ENCODE measurements at places on chromosomes 2 and 18.

- no peak for DNase-seq
Observed at GRCh38 chr2:85106489-85107180, 26.6 kb upstream of the TCF7L1 start.

GRCh38 chr2:28972778-28973335 is 8.2 kb upstream of the TOGARAM2 start:
- DNase-seq: no peak

GRCh38 chr2:208820014-208820688 is 413.6 kb downstream of the PTH2R start:
- DNase-seq: no peak

DNA sequence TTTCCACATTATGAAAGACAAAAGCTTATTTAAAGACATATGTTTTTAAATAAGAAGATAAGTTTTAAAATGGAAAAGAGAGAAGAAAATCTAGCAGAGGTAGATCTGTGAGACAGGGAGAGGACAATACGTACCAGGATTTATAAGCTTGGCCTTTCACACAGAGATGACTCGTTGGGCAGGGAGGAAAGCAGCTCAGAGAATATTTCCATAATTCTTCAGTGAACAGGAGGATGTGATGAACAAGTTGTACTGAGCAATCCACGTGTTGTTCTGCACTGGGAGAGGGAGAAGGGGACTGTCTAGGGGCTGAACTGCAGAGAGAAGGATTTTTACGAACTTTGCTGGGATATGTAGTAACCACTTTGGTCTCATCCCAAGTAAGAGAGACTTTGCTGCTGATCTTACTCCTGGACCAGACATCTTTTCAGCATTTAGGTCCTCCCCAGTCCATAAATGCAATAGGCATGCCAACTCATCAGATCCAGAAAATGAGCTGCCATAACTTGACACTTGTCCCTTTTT is 162.5 kb upstream of the SETBP1 start:
- no peak for DNase-seq

DNA sequence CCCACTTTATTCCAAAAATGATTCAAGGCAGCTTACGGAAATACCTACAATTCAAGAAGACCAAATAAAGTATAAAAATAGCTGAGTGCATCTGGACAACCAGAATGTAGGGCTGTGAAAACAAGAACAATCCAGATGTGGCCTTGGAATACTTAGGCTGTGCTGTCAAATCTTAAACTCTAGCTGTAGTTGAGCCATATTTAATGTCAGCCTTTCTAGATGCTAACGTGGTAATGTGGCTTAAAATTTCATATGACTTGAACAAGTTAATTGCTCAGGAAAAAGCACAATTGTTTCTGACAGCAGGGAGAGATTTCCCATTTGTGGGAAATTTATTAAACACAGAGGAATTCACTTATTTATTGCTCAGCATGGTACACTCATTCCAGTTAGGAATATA is 14.6 kb upstream of the NAPG start:
- no peak for DNase-seq

- DNase-seq: no peak
Observed at GRCh38 chr18:27931535-27931934, 245.4 kb downstream of the CDH2 start.

GRCh38 chr18:36381075-36381474 is 83.6 kb downstream of the FHOD3 start:
- DNase-seq: no peak

DNA sequence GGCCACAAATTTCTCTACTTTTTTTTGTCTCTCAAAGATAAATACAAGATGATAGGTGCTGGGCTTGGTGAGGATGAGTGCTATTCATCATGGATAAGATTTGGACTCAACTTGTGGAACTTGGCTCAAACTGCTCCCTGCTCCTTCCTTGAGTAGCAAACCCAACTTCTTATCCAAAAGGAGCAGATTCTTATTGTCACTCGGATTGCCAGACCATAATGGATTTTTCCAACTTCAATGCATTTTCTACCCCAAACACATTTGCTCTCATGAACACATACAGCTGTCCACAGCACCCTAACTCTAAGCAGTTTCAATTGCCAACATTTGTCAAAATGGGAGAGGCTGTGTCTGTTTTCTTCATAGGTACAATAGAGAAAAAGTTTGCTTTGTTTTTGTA is 99.5 kb upstream of the APCDD1 start:
- no peak for DNase-seq

GRCh38 chr18:22470248-22471235 is 52.8 kb upstream of the CTAGE1 start:
- DNase-seq: no peak

GRCh38 chr18:77679869-77680268 is 430.2 kb downstream of the GALR1 start:
- DNase-seq: no peak

- no peak for DNase-seq
Observed at GRCh38 chr2:85276571-85277118, 51.1 kb downstream of the TGOLN2 start.

DNA sequence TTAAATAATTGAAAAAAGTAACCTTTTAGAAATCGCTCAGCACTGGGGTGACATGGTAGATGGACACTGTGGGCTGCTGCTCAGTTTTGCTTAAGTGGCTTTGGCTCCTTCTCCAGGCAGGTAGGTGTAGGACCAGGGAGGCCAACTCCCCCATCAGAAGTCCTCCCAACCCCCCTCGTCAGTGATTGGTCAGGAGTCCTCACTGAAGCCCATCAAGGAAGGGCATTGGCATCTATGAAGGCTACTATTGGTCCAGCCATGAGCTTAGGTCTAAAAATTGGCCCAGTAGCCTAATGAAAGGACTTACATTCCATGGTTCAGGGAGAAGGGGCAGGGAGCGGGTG is 34.7 kb downstream of the ST3GAL5 start:
- DNase-seq: no peak

- no peak for DNase-seq
Observed at GRCh38 chr2:25618676-25619075, 54.7 kb downstream of the DTNB start.

DNA sequence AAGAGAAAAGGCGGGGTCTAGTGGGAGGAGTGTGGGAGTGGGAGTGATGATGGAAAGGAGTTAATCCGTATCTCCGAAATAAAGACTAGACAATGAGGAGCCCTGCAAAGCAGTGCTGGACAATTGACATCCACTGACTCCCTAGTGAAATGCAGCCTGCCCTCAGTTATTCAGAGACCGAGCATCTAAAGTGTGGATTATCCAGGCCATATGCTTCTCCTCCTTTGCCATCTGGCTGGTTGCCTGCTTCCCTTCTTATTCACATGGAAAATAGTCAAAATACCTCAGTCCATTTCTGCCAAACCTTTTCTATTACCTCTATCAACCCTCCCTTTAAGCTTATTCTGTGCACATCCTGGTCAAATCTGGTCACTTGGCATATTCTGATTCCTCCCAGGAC is 288.8 kb upstream of the SIX3 start:
- no peak for DNase-seq

- no peak for DNase-seq
Observed at GRCh38 chr18:62832282-62832681, 116.9 kb downstream of the PHLPP1 start.

- DNase-seq: no peak
Observed at GRCh38 chr18:45637546-45638327, 22.5 kb downstream of the SLC14A2 start.

DNA sequence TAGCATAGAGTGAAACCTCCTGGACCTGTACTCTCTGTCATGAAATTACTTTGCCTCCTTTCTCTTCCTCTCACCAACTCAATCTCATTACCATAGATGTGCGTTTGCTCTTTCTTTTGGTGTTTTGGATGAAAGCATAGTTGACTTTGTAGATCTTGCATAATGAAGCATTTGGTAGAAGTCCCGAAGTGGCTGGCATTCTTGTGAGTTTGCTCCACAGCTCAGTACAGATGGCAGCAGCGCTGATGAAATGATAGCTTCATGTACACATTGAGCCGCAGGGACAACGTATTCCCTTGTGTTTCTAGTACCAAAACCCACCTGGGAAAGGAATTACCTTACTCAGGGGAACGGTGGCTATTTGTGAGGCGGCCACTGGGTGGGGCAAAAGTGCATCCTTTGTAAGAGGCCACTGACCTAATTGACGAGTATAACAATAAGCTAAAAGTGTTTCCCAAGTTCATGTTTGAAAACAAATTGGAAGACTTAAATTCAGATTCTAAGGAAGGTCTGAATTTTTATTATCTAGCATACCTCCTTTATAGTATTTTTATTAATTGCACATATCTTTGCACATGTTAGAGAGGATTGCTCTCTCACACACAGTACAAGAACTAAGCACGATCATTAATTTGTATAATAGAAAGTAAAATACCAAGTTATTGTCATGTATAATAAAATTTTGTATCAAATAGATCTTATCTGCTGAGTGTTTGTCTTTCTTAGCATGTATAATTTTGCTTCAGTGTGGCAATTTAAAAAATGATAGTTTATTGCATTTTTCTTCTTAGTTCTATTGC is 25.4 kb upstream of the CDH7 start:
- peak; percentile 23 for DNase-seq

- no peak for DNase-seq
Observed at GRCh38 chr2:127597984-127598380, 48.0 kb upstream of the GPR17 start.

DNA sequence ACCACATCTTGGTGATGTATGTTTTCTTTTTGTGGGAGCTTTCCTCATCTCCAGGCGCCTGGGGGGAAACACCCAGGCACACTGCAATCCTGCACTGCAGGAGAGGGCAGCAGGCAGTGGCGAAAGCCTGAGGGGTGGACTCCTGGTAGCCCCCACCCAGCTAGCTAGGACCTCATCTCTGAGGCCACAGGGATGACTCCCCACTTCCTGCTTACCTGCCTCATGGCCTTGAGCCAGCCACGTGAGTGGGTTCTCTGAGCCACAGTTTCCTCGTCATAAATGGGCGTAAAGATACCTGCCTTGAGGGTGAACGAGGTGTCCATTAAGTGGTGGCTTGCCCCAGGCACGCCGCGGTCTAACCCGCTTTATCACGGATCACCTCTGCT is 19.1 kb downstream of the TRAF3IP1 start:
- DNase-seq: no peak

DNA sequence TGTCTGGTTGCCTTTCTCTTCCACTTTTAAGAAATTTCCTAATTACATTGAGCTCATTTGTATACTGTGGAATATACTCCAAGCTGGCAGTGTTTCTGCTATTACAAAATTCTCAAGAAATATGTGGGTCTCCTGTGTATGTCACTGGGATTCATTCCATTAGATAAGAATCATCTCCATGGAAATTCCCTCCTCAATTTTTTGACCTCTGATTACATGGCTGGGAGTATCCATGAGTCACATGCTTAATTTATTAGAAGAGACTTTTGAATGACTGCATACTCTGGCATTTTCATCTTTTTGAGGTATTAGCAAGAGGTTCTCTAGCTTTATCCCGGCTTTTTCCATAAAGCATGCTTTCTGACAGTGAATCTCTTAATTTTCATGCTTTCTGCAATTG is 665.5 kb upstream of the CNTNAP5 start:
- DNase-seq: no peak

DNA sequence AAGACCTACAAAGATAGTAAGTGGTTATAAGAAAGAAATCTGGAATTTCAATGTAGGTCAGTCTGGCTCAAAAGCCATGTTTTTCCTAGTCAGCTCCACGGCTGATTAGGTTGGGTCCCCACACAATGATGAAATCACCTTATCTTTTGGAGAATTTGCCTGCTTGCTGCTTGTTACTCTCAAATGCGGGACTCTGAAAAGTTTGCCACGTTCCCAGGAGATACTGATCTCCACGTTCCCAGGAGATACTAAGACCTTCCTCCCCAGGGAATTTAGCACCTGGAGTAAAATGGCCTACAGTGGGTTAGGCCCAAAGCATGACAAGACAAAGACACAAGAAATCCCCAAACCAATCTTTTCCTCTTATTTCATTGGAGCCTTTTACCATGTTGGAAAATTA is 449.6 kb downstream of the TNS1 start:
- DNase-seq: no peak

DNA sequence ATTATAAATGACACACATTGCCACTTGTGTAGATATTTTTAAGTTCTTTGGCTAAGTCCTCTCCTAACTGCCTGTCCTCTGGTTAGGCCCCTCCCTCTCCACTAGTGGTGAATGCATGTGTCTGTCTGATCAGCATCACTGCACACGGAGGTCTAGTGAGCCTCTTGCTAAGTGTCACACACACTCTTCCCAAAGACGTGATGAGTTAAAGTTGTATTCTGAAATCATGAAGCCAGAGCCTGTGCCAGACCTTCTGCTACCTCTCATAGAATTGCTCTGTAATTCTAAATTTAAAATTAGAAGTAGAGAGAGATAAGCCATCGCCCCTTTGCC is 41.3 kb downstream of the RALB start:
- peak; percentile 71 for DNase-seq

- DNase-seq: no peak
Observed at GRCh38 chr2:235749121-235749770, 255.4 kb downstream of the AGAP1 start.

DNA sequence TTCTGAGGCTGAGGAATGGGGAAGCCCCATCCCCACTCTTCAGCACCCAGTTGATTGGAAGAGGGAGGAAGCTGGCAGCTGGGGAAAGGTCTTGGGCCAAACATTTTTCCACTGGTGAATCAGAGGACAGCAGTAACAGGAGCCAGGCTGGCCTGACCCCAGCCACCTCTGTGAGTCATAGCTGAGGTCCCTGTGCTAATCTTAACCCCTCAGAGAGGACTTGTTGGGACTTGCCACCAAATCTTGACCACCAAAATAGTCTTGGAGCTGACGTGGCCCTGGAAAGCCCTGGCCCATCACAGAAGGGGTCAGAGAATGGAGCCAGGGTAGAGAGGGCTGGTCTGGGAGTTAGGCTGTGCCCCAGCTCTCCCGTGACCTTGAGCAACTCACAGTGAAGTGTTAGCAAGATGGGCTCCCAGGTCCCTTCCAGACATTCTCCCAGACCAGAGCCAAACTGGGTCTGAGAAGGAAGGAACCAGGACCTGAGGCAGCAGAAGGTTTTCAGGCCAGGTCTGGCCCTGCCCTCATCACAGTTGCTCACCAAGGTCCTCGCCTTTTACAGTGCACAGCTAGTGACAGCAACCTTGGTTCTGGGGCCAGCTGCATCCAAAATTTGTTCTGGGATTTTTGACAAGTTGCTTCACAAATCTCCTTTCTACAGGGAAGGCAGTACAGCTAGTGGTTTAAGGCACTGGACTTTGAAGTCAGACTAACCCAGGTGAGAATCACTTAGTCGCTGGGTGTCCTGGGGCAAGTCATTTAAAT is 266.6 kb downstream of the CYP26B1 start:
- no peak for DNase-seq

- no peak for DNase-seq
Observed at GRCh38 chr2:101125808-101126207, 25.4 kb downstream of the TBC1D8 start.

- DNase-seq: no peak
Observed at GRCh38 chr18:12302391-12303147, 5.5 kb upstream of the TUBB6 start.

GRCh38 chr18:23283916-23284430 is 148.7 kb downstream of the CABLES1 start:
- no peak for DNase-seq

- DNase-seq: no peak
Observed at GRCh38 chr18:46915800-46916550, 1.3 kb downstream of the PIAS2 start.

DNA sequence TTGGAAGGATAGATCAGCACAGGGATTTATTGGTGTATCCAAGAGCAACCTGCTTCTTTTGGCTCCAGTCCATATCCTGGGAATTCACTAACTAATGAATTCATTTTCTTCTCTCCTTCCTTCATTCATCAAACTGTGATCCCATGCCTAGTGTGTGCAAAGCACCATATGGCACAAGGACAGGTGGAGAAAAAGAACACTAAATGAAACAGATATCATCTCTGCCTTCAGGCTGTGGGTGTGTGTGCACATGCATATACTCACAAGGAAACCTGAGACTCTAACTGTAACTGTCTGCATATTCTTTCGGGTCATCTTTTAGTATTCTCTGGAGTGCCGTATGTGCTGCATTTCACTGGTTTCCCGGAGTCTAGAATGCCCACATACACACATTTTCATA is 20.2 kb downstream of the TNP1 start:
- no peak for DNase-seq

All from GM13976 (cell line).